ENCODE measurements at places on chromosomes 5 and 9.
A peak's percentile ranks its signal among the peaks of the same experiment; 100 is the strongest.

DNA sequence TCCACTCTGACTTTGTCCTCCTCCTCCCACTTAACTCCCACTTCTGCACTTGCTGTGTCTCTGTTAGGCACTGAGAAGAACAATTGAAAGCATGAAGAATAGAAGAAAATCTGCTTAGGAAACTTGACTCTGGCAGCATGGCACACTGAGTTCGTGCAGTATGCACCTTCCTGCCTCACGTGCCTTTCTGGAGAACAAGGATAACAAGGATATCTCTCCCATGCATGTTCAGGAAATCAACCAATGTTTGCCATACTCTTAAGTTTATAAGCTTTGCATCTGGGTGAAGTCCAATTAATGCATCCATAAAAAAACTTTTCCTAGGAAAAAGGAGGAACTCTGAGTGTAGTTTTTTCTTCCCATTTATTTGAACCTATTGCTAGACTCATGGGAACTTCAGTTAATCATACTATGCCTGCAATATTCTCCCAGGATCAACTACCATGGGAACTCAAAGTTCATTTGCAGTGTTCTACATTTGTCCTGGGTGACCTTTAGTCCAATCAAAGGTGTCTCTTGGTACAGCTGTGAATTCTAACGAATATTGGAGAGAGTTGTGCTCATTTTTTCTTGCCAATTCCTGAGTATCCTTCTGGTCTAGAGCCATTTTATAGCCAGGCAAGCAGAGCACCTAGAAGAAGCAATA, 227.0 kb downstream of the ENC1 start:
- DNase-seq, result no peak

DNA sequence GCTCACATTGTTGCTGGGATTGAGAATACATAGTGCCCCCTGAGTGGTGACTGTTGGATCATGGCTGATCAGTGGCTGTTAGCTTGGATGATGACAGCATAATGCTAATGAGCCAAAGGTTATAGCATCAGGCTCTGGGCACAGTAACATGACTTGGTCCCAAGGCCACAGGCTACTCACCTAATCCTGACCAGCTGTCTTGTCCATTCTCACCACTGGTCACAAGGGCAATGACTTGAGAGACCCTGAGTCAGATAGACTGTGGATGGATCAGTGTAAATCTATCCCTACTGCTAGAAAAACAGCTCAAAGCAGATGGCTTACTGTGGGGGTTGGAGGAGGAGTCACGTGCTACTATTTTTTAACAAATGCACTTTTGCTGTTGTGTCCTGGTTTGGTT, 74.7 kb downstream of the AOPEP start:
- no peak for DNase-seq

DNA sequence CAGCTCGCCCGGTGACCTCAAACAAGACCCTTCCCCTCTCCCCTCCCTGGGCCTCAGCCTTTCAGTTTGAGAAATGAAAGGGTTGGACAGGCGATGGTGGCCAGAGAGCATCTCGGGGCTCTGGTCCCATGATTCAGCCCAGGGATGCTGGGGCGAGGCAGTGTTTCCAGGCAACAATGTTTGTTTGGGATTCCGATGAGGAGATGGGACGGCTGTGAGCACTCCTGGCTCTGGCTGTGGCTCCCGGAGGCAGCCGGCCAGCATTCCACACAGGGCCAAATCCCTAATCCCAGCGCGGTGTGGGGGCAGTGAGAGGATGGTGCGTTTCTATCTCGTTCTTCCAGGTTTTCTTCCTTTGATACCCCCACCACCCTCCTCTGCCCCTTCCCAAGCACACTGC, 66.0 kb downstream of the HMCN2 start:
- DNase-seq, result no peak

GRCh38 chr5:90264689-90265544, 144.6 kb downstream of the CETN3 start:
- DNase-seq, result peak; percentile 12

DNA sequence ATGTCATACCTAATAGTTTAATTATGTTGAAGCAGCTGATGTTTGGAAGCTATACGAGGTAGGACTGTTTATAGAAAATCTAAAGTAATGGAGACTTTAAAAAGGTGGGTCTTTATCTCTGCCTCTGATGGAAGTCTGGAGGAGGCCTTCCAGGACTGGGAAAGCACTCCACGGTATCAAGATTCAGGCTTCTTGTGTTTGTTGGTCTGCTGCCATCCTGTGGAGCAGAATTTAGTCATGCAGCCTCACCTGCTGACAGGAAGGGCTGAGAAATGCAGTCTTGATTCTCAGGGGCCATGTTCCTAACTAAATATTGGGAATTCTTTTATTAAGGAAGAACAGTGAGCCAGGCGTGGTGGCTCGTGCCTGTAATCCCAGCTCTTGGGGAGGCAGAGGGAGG, 15.9 kb downstream of the SPDL1 start:
- no peak for DNase-seq

GRCh38 chr9:76512826-76513225, 53.8 kb downstream of the GCNT1 start:
- no peak for DNase-seq

GRCh38 chr9:20561531-20561930, 60.8 kb downstream of the MLLT3 start:
- no peak for DNase-seq

- no peak for DNase-seq
Observed at GRCh38 chr9:7125231-7125630, 367.5 kb downstream of the KDM4C start.

GRCh38 chr5:89342106-89342876, 459.3 kb upstream of the MEF2C start:
- DNase-seq, result no peak

DNA sequence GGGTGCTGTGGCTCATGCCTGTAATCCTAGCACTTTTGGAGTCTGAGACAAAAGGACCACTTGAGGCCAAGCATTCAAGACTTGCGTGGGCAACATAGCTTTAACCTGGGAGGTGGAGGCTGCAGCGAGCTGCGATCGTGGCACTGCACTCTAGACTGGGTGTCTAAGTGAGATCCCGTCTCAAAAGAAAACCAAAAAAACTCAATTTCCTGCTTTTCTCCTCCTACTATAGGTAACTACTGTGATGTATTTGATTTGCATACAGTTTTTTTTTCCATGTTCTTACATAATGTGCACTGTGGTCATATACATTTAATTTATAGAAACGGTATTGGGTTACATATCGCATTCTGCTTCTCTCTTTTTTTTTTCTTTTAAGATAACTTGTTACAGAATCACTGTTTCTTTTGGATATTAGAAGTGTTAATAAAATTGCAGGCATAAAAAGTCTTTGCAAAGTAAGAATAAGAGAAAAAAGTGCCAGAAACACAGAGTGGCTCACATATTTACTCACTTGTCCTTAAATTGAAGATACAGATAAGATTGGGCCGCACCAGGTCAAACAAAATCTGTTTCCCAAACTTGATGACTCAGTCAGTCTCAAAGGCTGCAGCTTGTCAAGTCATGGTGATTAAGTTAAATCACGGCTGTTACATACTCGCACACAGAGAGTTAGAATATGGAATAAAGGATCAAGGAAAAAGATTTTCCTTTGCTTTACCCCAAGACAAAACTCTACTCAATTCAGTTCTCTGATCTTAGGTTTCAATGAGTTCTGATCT, 2.0 kb upstream of the PTGR1 start:
- no peak for DNase-seq

DNA sequence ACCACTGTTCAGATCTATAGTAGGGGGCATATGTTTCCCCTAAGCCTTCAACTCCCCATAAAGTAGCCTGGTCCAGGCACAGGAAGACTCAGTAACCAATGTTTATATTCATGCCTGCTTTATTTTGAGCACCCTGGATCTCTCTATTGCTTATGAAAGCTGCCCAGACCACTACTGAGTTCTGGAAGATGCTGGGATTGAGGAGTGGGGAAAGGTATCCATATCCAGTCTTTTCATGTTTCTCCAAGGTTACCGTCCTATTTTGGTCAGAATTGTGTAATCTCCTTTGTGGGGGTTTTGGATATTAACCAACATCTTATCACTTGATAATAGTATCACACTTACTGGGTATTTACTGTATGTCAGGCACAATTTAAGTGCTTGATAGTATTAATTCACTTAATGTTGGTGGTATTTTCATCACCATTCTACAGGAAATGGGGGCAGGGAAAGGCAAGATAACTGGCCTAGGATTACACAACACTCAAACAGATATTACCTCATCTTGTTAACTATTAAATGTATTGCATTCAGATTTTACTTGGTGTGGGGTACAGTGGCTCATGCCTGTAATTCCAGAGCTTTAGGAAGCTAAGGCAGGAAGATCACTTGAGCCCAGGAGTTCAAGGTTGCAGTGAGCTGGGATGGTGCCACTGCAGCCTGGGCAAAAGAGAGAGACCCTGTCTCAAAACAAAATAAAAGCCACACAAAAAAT, 36.3 kb downstream of the RUSC2 start:
- no peak for DNase-seq

- DNase-seq, result no peak
Observed at GRCh38 chr5:174317256-174317894, 271.9 kb downstream of the NSG2 start.

DNA sequence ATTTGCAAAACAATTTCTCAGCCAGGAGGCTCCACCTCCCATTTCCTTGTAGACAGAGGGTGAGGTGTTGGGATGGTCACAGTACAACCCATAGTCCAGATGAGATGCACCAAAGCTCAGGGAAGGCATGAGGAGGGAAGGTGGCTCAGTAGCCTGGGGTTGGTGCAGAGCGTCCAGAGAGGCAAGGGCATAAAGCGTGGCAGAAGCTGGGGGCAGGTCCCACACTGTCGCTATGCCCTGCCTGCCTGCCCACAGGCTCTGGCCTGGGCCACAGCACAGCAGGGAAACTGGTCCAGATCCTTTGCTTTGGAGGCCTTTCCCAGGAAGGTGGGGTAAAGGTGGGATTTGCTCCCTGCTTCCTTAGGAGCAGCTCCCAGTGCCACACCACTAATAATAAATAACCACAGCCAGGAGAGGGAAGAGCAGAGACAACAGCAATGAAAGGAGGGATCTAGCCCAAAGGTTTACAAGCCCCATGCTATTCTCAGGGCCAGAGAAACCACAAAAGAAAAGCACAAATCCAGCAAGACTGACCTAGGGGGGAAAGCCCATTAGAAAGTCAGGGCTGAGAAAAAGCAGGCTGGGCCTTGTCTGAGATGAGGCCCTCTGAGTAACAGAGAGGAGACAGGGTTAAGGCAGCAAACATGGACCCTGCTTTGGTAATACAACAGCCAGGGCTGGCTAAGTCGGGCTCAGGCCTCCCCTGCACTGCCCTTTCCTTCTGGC, 27.2 kb downstream of the PCDHGC5 start:
- DNase-seq, result no peak

DNA sequence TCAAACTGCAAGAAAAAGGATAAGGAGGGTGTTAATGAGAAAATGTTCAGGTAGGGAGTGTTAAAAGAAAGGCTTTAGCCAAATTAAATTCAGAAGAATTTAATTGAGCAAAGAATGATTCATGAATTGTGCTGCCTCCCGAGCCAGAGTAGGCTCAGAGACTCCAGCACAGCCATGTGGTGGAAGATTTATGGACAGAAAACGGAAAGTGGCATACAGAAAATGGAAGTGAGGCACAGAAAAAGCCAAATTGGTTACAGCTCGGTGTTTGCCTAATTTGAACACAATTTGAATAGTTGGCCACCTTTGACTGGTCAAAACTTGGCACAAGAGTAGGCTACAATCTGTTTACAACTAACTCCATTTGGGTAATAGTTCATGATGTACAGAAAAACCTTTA, 9.6 kb upstream of the SLC30A5 start:
- DNase-seq, result no peak

- no peak for DNase-seq
Observed at GRCh38 chr5:1524481-1524798, 680 bp upstream of the LPCAT1 start.

DNA sequence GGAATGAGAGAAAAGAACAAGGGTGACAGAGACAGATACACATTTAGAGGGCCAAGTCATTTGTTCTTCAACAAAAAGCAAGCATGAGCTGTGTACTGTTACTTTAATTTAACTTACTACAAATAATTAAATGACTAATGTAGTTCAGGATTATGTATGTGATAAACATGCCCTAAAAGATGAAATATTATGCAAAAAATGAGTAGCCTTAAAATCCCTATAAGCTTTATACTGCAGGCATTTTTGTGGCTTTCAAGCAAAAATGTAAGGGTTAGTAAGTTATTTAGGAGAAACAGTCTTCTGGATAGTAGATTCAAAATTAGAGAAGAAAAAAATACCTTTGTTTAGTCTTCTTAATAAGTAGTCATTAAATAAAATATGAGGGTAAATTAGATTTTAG, 431.2 kb downstream of the CSNK1G3 start:
- no peak for DNase-seq

DNA sequence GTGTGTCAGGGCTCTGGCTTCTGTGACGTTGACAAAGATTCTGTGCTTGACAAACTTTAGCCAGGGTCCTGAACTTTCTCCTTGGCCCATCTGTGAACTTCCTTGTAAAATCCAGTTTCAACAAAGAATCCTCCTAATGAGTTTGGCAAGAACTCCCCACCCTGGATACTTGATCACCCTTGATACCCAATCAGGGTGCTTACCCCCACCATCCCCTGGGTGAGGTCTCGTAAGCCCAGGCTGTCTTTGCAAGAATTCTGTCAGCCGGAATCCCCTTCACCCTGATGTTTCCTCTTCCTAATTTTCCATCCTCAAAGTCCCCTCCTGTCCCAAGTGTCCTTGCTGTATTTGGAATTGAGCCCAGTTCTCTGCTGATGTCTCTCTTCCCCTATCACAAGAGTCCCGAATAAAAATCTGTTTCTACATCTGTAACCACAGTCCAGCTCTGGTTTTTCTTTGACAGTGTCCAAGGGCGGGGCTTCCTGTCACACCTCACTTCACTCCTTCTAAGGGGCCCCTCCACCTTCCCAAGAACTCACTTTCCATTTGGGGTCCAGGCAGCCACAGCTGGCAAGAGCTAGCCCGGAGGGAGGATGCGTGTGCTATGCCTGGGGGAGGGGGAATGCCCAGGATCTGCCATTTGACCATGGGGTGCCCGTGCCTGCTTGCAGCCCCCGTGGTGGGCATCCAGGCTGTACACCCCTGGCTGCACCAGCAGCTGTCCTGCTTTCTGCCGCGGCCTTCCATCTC, 2.7 kb upstream of the CARD19 start:
- no peak for DNase-seq

DNA sequence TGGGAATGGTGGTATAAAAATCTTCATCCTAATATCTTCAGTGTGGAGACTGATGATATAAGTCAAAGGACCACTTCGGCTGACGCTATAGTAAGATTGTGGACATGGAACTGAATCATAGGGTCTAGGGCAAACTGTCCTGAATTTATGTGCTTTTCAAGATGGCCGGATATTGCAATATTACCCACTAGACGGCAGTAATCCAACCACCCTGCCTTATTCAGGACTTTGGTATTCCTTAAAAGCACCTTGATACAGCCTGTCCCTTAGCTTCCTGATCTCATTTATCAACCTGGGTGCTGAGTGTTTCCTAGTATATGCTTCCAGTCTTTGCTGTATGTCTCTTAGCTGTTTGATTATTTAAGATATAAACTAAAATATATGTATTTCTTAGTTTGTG, 71.2 kb upstream of the COX7C start:
- no peak for DNase-seq

- no peak for DNase-seq
Observed at GRCh38 chr9:92507496-92507895, 25.2 kb upstream of the ASPN start.

- DNase-seq, result no peak
Observed at GRCh38 chr5:166713295-166713694, 1578.2 kb upstream of the WWC1 start.

Measured in stimulated activated CD4-positive, alpha-beta T cell treated with anti-CD3 and anti-CD28 coated beads, Interleukin-1b, Interleukin-23, amount 100 ng/mL, for 4 hours (primary cell).